ENCODE measurements at places on chromosomes 6 and 20.

DNA sequence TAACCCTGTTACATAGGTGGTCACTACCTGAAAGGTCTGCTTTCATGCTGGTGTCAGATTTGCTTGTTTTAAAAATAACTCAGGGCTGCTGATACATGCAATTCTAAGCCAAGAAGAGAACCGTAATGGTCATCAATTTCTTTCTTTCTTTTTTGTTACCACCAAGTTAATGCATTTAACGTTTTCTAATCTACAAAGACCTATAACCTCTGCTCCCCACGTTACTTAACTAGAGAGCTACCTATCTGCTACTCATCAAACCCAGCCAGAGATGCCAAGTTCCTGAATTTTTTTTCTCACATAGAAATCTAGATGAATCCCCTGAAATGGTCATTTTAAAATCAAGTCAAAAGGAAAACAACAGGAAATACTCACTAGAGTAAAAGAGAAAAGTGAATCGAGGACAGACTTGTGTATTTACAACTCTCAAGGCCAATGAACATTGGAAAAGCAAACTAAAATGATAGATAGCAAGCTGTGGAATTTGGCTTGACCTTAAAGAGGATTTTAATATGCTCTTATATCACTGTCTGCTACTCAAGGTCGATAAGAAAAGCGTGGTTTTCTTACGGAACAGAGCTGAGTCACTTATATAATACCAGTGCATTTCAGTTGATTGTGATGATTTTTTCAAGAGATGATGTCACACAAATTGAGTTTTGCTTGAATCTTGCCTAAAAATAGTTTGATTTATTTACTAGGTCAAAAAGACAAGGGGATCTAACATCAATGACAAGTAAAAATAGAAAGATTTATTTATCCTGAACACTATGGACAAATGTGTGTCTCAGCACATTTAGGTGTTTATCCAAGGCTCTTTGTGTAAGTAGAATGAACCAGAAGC, 67.9 kb downstream of the SGK1 start:
- DNase-seq: peak; percentile 49

- DNase-seq: no peak
Measured at GRCh38 chr6:138945354-138945753, 42.7 kb downstream of the REPS1 start.

DNA sequence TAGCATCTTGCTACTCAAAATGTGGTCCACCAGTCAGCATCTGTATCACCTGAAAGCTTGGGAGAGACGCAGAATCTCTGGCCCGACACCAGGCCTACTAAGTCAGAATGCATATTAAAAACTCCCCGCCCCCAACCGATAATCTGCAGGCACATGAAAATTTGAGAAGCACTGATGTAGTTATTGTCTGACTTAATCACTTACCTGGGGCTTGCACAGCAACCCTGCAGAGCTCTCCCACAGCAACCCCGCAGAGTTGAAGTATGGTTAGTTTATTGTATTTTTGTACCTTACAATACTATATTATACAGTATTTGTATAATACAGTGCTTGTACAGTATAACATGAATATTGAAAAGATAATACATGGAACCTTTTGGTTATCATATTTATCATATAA, 53.7 kb downstream of the KLHL31 start:
- no peak for DNase-seq

- DNase-seq: no peak
Measured at GRCh38 chr6:82785206-82785605, 280.4 kb downstream of the UBE3D start.

- DNase-seq: peak; percentile 85
Measured at GRCh38 chr20:19735446-19735845, 22.6 kb upstream of the RIN2 start.
